ELR (cell line): ENCODE measurements at places on chromosomes 1 and 21.

DNA sequence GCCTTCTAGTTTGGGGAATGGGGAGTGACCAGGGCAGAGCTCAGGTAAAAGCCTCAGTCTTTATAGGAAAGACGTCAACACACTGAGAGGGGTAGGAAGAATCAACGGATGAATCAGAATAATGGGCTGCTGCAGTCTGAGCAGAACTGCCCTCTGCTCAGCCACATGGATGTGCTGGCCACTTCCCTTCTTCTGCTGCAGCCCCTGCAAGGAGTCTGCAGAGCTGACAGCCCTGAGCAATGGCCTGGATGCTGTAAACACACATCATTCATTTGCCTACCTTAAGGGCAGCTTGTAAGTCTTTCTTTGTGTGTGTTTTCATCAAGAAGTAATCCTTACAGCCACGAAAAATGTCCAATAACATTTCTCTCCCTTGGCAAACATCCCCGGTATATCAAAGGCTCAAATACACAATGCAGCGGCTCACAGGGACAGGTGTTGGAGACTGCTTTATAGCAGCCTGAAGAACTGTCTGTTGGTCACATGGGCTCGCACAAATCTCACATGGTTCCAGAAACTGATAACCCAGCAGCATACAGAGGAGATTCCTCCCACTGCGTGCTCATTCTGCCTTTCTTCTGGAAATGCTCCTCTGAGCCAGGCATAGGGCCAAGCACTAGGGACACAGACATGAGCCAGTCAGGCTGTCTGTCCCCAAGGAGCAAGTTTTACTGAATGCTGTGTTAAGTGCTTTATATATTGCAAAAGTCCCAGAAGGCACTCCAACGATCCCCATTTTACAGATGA is 110.1 kb downstream of the HMGB4 start:
- no peak for DNase-seq

- no peak for DNase-seq
These were observed 17.6 kb downstream of the UTP25 start for GRCh38 chr1:209845408-209845725.

DNA sequence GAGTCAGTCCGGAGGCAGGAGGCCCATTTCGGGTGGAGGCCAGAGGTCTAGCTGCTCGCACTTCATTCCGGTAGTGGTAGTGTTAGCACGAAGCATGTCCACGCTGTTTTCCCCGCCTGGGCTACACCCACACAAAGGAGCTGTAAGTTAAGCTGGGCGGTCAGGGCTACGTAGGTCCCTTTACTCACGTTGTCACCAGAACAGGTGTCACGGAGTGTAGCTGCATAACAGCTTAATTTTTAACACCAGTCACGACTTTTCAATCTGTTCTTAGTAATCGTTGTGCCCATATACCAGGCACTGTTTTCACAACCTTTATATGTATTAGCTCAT is 15.6 kb downstream of the HLX start:
- DNase-seq = no peak

DNA sequence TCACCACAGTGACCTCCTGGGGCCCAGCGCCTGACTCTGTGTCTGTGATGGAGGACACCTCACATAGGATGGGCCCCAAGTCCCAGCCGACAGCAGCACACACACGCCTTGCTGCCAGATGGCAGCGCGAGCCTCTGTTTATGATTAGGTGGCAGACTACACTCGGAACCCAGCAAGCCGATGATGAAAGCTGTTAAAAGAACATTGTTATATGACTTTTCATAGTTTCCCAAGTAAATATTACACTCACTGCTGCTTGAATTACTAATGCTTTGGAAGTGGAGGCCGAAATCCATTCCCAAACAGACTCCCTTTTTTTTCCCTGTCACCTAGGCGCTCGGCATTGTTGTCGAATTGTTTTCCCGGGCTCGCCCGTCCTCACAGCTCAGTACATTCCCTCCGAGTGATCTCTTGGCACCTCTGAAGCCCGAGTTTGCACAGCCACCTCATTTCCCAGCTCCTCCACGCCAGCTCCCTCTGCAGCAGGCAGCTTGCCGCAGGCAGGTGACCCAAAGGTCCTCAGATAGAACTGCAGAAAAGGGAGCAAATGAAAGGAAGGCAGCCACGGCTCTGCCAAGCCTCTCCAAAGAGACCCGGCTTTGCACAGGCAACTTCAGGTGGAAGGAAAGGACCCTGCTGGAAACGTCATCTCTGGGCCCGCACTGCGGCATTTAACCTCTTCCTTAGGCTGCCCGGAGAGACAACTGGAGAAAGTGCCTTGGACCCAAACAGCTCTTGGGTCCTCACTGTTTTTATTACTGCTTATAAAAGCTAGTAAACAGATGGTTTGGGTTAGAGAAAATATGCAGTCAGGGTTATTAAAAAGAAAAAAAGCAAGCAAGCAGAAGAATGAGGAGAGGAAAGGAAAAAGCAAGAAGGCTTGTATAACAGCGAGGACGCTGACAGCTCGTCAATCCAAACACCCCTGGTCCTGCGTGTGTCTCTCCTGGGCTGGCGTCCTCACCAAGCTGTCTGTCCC is 72.2 kb upstream of the SLC25A33 start:
- DNase-seq = no peak

GRCh38 chr21:36695671-36696389 is 3.1 kb upstream of the SIM2 start:
- DNase-seq = no peak

GRCh38 chr1:157496121-157496526 is 56.2 kb downstream of the FCRL5 start:
- peak; percentile 57 for DNase-seq

DNA sequence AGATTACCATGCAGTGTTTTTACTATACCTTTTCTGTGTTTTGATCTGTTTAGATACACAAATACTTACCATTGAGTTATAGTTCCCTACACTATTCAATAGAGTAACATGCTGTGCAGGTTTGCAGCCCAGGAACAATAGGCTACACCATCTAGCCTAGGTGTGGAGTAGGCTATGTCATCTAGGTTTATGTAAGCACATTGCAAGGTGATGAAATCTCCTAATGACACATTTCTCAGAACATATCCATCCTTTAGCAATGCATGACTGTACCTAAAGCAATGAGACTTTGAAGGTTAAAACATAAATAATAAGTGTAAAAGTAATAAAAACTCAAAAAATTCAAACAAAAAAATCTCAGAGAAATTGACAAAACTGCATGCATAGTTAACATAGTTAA is 358.6 kb downstream of the USH2A start:
- DNase-seq = peak; percentile 40

GRCh38 chr1:171809834-171810233 is 28.4 kb downstream of the METTL13 start:
- DNase-seq = no peak

GRCh38 chr1:239348635-239349353 is 37.6 kb upstream of the CHRM3 start:
- no peak for DNase-seq

DNA sequence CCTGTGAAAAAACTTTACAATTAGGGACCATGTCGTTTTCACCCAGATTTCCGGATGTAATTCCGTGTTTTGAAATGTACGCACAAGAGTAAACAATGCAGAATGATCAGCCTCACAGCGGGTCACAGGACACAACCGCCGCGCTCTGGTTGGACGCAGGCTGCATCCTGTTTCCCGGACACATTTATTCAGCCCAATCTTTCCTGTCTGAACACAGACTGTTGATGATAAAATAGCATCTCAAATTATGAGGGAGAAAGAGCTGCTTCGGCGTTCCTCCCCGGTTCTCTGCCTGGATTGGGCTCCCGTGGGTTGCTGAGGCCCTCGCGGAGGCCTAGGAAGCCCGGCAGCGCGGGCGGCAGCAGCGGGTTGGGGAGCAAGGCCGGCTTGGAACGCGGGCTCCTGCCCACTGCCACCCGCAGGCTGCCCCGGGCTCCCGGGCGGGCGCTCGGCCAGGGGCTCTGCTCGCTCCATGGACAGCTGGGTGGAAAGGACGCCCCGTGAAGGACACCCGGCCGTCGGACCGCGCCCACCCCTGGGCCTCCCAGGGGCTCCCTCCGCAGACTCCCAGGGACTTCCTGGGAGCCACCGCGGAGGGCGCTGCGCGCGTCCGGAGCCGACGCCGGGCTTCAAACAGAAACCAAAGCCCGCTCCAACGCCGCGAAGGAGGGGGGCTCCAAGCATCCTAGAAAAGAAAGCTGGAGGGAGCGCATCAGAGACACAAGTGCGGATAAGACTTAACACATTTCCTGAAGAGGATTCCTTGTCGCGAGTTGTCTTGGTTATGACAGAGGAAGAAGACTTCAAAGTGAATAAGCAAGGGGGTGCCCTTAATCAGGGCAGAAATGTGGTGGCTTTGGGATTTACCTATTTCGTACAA is 122.3 kb downstream of the ESRRG start:
- peak; percentile 84 for DNase-seq

DNA sequence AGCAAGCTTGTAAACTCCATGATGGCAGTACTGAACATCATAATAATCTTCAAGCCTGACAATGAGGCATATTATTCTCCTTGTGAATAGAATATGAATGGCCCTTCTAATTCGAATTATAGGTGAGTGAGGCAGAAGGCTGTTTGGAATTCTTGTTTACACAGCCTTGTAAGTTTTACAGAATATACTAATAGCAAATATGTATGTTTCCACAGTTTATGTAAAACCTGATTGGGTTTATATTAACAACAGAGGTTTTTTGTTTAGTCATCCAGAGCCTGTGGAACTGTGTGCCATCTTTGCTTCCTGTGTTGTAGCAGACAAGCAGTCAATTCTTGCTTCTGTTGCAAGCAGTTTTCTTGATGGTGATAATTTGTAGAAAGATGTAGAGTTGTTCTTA is 8.0 kb downstream of the OSBPL9 start:
- peak; percentile 22 for DNase-seq

DNA sequence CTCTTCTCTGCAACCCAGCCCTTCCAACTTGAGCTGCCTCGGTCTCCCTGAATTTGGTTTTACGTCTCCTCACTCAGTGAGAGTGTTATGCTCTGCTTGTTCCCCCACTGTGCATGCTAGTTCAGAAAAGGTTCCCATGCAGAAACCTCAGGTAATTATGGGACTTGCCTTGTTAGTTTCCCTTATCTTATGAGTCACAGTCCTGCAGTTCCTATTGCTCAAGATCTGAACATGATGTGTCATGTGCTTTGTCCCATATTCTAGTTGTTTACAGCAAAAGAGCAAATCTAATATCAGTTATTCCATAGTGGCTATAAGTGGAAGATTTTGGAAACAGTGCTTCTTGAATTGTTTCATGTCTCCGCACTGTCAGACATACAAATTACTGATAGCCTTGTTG is 74.4 kb downstream of the DUSP10 start:
- peak; percentile 83 for DNase-seq

DNA sequence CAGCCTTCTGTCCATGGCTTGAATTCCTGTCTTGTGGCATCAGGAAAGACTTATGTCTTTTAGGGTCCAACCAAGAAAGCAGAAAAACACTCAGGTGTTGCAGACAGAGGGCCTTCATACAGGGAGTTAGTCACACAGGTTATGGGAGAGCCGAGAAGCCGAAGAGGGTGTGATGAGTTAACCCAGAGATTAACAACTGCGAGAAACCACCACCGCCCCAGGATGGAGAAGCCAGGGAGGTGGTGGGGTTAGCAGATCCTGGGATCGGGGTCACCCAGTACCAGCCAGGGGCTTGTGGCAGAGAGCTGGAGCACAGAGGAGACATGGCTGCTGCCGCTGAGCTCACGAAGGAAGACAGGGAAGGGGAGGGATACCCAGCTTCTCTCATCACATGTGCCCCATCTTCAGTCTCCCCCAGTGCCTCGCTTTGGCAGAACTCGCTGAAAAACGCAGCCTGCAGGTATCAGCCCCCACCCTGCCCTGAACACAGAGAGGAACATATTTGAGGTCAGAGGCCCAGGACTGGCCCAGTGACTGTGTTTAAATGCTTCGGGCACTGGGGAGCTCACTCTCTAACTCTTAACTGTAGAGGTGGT is 58.7 kb downstream of the RUNX3 start:
- DNase-seq = no peak

GRCh38 chr21:29217818-29218291 is 80.9 kb upstream of the BACH1 start:
- peak; percentile 98 for DNase-seq

- DNase-seq = no peak
These were observed 76.1 kb downstream of the SH3BGR start for GRCh38 chr21:39527664-39528381.

DNA sequence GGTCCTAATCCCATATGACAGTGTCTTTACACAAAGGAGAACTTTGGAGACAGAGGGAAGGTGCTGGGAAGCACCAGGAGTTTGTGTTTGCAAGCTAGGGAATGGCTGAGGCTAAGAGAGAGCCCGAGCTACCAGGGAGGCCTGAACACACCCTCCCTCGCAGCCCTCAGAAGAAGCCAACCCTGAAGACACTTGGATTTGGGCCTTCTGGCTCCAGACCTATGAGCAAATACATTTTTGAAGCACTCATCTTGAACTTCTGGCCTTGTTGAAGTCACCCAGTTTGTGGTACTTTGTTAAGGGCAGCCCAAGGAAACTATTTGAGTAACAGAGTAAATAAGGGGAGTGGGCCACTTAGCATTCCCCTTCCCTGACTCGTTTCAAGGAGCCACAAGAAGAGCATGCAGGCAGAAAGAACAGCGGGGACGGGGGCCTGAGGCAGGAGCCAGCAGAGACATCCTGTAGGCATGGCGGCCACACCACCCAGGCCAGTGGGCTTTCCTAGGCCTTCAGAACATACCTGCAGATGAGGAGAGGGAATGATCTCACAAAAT is 13.2 kb upstream of the QSOX1 start:
- no peak for DNase-seq

- DNase-seq = no peak
These were observed 840.9 kb downstream of the LTN1 start for GRCh38 chr21:28151758-28152157.

DNA sequence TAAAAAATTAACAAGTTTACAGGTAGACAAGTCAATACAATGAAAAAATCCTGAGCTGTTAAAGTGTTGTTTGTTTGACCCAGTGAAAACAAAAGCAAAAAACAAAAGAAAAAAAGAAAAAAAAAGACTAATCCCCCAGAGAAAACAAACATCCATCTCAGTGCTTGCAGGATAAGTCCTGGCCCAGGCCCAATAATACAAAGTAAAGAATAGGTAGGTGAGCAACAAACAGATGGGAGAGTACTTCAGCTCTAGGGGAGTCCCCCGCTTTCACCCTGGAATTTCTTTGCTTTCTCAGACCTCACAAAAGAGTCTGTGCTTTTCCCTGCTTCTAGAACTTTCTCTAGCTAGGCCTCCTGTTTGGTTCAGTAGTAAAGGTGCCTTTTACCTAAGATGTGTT is 70.3 kb downstream of the ABCA4 start:
- DNase-seq = no peak

DNA sequence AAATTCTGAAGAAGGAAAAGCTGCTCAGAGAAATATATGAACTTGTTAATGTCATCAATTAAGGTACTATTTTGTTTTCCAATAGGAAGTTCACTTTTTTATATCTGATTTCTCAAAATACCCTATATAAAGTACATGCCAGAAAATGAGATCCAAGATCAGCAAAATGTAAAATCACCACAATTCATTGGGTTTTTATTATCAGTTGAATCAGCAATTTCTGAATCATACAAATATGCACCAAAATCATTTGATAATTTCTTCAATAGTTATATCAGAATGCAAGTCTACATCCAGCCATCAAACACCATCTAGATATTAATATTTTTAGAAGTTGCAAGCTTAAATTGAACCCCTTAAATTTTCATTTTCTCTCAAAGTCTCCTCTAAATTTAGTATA is 1293.4 kb upstream of the NCAM2 start:
- no peak for DNase-seq

- no peak for DNase-seq
These were observed 65.3 kb downstream of the GATAD2B start for GRCh38 chr1:153857505-153857904.
